WTC11 (cell line): ENCODE measurements at places on chromosomes 11 and 22.

DNA sequence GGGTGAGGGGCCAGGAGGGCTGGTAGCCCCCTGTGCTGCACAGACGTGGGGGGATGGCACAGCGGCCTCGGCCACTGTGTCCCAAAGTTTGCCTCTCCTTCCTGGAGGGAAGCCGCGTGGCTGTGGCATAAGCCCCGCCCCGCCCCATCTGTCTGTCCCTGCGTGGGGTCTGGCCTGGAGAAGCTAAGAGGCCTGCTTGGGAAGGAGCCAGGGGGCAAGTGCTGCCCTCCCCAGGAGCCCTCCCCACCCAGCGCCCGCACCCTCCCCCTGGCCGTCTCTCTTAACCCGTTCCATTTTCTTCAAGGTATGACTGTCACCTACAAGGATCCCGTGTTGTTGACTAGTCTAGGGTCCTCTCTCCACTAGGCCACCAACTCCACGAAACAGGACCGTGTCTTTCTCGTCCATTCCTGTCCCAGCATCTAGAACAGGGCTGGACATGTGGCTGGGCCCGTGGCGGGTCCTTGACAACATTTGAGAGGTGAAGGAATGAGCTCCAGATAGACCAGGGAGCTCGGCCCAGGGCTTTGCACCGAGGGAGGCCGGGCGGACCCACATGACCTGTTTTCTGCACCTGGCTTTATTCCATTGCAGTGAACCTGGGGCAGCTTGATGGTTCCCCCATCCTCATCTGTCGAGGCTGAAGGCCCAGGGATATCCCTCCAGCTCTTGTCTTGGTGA is 428.0 kb downstream of the TBC1D22A start:
- DNase-seq: no peak

DNA sequence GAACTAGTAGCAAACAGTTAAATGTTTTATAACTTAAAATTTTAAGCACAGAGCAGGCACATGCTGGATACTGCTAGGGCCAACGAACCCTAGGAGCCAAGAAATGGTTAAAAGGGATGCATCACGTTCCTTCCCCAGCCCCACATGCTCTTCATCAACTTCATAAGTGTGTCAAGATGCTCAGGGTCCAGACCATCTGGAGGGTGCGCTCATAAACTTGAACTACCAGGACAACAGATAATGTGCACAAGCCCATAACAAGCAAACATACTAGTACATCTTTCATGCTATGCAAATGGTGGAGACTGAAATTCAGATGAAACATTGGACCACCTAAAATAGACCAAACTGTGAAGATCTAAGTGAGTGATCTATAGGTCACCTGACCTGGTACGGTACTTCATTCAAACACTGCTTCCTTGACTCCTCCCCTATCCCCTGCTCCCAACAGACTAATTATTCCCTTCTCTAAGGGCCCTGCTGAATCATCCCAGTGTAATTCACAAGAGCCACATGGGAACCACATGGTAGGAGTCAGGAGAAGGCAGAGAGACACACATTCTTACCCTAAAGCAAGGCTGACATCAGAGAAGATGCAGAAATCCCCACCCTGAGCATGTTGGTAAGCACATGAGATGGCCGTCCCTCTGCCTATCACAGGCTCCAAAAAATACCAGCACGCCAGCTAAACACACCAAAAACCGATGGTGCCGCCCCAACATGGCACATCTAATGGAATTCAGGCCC is 83.9 kb downstream of the ETS1 start:
- no peak for DNase-seq

- no peak for DNase-seq
These were observed 15.8 kb downstream of the ABTB2 start for GRCh38 chr11:34341931-34342533.

GRCh38 chr11:79147011-79147410 is 293.8 kb downstream of the TENM4 start:
- DNase-seq: no peak

GRCh38 chr11:134939031-134939430 is 527.0 kb upstream of the B3GAT1 start:
- no peak for DNase-seq

- DNase-seq: no peak
These were observed 64.4 kb downstream of the CD82 start for GRCh38 chr11:44629732-44630345.

GRCh38 chr11:14413307-14414069 is 54.5 kb upstream of the RRAS2 start:
- peak; percentile 64 for DNase-seq

- no peak for DNase-seq
These were observed 599.2 kb upstream of the LUZP2 start for GRCh38 chr11:23897453-23898286.

- DNase-seq: no peak
These were observed 5.5 kb downstream of the ZC3H12C start for GRCh38 chr11:110098645-110099044.

DNA sequence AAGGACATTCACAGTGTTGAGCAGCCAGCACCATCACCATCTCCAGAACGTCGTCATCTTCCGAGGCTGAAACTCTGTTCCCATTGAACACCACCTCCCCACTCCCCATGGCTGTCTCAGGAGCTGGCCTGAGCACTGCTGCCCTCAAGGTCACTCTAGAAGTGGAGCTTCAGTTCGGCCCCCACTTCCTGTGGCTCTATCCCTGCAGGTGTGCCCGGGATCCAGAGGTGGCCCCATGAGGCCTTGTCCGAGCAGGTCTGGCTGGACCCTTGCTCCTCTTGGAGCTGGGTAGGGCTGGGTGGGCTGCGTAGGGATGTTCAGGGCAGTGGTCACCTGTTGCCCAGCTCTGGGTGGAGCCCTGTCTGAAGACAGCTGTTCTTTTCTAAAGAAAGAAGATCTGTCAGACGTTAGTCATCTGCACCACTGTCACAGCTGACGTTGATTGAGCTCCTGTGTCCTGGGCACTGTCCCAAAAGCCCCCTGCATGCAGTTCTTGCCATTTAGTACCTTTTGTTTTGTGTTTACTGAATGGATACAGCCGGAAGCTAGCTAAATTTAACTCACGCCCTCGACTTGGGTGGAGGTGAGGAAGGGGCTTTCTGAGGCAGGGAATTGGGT is 75.5 kb upstream of the CLDN5 start:
- DNase-seq: no peak
